PC-9 (cell line): ENCODE measurements at places on chromosomes 12 and 14.

DNA sequence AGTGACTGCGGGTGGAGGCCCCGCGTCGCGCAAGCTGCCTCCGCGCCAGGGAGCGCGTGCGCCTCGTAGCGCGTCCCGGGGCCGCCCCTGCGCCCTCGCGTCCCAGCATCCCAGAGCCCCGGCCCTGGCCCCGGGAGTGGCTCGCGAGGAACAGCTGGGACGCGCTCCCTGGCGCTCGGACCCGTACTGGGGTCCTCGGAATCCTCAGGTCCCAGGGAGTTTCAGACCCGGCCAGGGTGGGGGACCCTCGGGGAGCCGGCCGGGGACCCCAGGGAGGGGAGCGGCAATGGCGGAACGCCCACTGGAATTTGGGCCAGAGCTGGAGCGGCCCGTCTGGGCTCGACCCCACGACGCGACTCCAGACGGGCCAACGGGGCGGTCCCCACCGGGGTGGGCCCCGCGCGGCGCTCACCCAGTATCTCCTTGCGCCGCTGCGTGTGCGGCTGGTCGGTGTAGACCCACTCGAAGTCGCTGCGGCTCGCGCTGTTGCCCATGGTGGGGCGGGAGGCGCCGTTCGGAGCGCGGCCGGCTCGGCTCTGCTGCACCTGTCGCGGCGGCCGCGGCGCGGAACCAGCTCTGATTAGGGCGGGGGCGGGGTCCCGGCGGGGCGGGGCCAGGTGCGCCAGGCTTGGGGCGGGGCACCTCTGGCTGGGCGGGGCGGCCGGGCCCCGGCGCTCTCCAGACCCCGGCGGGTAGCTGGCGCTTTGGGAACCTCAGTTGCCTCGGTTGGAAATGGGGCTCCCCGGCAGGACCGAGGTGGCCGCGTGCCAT lies at the start of gene DEGS2:
TSS of gene DEGS2 (minus strand) at position 552 of the 771 bp plus-strand sequence. CDS start at position 494, 58 bp downstream.
- no peak for DNase-seq

- DNase-seq, result no peak
Observed at GRCh38 chr14:55773312-55773711, 193.3 kb downstream of the KTN1 start.

DNA sequence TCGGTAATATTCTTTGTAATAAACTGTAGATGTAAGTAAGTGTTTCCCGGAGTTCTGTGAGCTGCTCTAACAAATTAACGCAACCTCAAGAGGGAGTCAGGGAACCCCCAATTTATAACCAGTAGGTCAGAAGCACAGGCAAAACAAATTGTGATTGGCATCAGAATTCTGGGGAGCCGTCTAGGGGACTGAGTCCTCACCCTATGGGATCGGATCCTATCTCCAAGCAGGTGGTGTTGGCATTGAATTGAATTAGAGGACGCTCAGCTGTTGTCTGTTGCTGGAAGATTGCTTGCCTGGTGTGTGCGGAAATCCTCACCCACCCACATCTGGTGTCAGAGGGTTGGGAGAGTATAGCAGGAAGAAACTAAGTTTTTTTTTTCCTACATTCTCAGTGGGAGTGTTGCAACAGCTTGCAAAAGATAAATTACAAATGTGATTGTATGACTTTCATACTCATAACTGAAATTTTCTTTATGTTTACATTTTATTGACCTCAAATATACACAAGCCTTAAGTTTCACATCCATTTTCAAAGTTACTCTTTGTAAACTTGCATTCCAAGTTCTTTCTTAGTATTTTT lies 5.5 kb downstream of the TMEM52B start:
- DNase-seq, result no peak

- DNase-seq, result peak; percentile 47
Observed at GRCh38 chr12:55681142-55682077, 26.3 kb downstream of the ITGA7 start.

DNA sequence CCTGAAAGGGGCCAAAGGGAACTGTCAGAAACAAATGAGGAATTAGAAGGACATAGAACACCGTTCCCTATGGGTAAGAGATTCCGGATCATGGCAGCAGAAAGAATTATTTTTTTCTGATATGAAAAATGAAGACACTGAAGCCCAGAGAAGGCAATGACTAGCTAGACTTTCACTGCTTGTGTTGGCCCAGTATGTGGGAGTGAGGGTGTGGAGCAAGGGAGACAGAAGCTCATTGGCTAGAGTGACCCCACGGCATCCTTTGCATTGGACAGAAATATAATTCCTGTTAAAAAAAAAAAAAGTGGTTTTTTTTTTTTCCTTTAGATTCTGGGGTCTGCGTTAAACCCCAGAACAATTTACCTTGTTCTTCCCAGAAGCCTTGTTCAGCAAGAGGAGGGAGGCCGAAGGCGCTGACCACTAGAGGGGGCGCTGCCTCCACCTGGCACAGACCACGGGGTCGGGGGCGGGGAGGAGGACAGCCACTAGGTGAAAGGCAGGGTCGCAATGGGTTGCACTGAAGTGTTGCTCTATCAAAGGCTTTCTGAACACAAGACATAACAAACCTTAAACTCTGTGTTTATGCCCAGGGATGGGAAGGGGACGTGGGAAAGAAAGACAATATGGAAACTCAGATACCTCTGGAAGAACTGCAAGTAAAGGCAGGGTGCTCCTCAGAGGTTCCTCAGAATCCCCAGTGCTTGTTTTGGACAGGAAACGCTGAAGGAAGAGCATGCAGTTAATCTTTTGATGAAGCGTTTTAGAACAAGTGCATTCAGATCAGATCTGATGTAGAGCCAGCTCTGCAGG lies 156.8 kb downstream of the KCNA5 start:
- peak; percentile 26 for DNase-seq

DNA sequence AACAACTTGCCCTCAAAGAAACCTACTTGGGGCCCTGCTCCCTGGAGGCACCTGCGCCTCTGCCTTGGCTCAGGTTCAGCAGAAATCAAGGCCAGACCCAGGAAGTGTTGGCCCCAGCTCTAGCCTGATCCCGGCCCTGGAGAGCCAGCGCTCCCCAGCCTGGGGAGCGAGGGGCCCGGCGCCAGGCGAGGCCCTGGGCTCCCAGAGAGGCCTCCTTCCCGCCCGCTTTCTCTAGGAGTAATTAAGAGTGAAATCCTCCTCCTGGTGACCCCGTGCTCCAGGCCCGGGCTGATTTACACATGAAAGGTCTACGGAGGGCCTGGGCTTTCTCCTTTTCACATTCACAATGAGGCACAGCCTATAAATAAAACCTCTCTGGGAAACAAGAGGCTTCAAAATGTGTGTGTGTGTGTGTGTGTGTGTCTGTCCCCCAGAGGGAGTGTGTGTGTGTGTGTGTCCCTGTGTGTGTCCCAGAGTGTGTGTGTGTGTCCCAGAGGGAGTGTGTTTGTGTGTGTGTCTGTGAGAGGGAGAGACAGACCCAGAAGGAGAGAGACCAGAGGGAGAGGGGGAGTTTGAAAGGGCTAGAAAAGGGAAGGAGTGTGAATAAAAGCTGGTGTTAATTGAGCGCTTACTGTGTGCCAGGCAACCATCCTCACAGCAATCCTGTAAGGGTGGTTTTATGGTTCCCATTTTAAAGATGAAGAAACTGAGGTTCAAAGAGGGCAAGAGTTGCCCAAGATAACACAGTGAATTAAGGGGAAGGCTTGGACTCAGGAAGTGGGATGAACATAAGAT lies 23.8 kb upstream of the COX6A1 start:
- DNase-seq, result no peak

DNA sequence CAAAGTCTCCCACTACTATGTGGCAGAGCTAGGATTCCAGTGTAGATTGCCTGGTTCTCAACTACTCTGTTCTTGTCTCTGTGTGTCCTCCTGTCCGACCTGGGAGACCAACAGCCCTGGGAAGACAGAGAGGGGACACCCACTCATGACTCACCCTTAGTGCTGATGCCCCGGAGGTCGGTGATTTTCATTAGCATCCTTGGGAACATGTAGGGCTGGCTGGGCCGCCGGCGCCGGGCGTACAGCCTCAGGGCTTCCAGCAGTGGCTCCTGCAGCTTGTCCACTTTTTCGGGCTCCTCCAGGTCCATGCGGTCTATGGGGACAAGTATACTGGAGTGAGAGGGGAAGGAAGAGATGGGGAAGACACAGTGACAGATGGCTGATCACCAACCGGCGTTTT lies 5.9 kb upstream of the ITGB7 start:
- DNase-seq, result no peak

DNA sequence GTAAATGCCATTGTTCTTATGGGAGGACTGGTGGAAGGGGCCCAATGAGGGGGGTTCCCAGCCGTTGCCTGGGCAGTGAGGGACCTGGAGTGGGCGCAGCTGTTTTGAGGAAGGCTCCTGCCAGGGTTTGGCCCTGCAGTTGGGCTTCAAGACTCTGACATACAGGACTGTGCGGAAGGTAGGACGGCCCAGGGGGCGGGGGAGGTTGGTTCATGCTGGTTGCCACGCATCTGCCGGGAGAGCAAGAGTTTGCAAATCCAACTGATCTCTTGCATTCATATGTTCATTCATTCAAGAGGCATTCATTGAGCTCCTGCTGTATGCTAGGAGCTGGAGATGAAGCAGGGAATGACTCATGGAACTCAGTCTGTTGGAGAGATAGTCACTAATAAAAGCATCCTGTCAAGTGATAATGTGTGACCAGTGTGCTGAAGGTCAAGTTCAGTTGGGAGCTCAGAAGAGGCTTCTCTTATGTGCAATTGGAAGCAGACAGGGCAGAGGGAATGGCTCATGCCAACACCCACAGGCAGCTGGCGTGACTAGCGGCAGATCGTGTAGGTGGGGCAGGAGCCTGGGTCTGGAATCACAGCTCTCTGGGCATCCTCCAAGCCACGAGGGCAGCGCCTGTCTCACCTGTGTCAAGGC lies 7.8 kb downstream of the SH2B3 start:
- no peak for DNase-seq

DNA sequence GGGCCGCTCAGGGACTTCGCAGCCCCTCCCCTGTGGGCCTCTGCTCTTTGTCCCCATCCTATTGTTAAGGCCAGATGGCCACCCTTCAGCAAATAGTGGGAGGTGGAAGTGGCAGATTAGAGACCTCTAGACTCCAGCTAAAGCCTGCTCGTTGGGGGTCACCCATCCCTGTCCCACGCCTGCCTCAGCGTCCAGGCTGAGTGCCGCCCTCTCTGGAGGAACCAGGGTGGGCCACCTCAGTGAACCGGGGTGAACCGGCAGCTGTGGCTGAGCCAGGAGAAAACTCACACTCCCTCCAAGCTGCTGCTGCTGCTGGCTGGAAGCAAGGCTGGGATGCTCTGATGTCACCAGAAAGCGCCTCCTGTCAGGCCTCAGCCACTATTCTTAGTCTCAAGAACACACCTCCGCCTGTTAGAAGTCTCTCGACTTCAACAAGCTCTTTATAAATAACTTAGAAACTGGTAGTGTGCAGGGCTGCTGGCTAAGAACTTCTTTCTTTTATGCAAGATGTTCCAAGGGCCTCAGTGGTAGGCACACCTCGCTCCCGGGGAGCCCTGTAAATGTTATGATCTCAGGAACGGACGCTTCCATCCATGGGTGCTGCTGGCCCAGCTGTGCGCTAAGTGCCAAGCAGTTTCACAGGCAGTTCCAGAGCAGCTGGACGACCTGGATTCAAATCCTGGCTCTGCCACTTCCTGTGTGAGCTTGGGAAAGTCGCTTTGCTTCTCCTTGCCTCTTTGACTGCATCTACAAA lies 19.8 kb upstream of the TESC start:
- no peak for DNase-seq

- no peak for DNase-seq
Observed at GRCh38 chr12:29889737-29890136, 106.0 kb upstream of the TMTC1 start.
